Sigmoid colon (tissue), 7 donors: ENCODE measurements at places on chromosomes 7 and 10.

- no peak for DNase-seq
Observed at GRCh38 chr7:106346167-106346677, 61.4 kb upstream of the NAMPT start.

DNA sequence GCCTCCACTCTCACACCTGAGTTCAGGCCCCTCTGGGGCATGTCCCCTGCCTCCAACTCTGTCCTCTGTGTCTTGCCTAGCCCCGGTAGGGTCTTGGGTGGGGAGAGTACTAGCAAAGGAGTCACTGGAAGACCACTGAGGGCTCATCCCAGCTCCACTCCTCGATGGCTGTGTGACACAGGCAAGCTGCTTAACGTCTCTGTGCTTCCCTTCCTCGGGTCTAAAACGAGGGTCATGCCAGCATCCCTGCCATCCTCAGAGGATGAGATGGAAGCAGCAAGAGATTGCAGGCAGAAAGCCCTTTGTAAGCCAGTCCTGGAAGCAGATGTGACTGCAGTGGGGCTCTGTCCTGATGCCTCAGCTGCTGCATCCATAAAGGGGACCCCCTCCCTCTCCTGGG lies 15.2 kb upstream of the C10orf105 start:
- DNase-seq: no peak

- DNase-seq: no peak
Observed at GRCh38 chr10:5774987-5775620, 38.1 kb downstream of the GDI2 start.

GRCh38 chr7:32489788-32490126 lies 423 bp downstream of the LSM5 start:
- no peak for DNase-seq

DNA sequence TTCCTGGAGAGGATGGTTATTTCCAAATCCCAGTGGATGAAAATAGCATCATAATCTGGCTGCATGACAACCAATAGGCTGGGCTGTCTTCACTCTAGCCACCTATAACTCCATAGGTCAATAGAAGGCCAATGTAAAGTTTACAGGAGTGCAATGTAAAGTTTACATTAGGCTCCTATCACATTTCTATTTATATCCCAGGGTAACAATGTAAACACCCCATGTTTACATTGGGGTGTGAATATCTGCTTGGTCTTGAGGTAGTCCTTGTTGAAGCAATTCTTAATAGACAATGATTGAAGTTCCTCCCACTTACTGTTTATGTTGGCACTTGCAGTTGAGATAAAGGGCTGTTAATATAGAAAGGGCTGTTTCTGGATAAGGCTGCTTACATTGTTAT lies 21.5 kb downstream of the CH25H start:
- DNase-seq: no peak

- no peak for DNase-seq
Observed at GRCh38 chr10:24215196-24215595, 6.3 kb downstream of the KIAA1217 start.

GRCh38 chr7:74051629-74052410 lies 23.8 kb downstream of the ELN start:
- DNase-seq: no peak

DNA sequence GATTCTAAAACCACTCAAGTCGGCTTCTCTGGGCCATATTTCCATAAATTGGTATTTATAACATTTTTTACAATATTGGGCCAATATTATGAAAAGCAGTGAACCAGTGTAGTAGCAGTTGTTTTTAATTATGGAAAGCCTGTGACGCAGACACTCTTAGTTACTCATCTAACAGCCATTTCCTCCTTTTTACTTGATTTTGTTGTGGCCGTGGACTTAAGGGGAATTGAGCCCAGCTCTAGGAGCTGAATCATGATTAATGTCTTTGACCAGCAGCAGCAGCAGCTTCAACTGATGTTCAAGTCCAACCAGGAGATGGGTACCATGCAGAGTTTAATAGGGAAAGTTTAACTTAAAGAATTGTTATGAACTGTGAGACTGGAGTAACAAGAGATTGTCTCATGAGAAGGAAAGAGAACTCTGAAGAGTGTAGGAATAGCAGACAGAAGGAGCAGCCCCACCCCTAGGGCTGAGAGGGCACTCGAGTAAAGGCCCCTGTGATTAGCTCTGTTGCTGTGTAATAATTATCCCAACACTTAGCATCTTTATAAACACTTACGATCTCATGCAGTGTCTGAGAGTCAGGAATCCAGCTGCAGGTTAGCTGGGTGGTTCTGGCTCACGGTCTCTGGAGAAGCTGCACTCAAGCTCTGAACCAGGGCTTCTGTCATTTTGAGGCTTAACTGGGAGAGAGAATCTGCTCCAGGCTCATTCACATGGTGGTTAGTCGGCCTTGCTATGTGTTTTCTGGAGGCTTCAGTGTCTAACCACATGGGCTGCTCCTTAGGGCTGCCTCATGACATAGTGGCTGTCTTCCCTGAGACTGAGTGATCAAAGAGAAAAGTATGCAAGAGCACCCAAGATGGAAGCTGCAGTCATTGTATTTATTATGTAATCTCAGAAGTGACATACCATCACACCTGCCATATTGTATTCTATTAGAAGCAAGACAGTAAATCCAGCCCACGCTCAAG lies 4.6 kb downstream of the LANCL2 start:
- DNase-seq: no peak

DNA sequence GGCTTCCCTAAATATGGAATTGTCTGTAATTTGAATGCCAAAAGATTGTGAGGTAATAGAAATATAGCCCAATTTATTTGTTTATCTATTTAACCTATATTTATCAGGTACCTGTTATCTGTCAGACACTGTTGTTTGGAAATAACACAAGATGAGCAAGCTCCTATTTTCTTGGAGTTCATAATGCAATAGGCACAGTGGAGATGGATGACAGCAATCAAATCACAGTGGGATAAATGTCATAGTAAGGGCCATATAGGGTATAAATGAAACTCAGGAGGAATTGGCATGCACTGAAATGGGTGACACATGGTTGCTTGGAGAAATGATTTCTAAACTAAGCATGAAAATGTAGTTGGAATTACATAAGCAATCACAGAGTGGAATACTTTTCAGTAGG lies 761.8 kb upstream of the MBL2 start:
- DNase-seq: no peak

DNA sequence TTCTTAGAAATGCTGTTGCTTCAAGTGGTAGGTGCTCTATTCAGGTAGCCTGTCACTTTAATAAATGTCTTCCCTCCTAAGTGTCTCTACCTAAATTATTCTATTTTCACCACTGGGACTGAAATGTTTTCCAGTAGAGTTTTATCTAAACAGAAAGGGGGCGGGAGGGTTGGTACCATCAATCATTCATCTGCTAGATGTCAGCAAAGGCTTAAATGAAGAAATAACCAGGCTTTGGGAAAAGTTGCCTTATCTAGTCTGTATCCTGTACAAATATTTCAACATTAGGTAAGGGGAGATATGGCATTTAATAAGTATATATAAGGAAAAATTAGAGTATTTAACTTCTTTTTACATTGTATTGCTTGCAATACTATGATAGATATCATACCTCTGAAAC lies 51.8 kb downstream of the VTI1A start:
- no peak for DNase-seq

DNA sequence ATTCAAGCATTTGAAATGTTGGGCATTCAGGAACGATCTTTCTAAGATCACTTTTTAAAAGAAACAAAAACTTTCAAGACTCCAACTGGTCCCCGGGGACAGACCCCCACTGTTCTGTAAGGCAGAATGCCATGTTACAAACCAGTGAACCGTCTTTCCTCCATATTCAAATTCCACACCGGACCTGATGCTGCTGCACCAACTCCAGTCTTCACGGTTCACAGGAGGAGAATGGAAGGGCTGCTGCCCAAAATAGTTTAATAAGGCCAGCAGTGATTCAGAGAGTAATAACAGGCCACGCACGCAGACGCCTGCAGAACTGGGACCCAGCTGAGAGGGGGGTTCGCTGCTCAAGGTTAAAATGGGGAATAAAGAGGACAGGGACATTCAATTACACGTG lies 47.2 kb downstream of the OSBPL3 start:
- DNase-seq: no peak

DNA sequence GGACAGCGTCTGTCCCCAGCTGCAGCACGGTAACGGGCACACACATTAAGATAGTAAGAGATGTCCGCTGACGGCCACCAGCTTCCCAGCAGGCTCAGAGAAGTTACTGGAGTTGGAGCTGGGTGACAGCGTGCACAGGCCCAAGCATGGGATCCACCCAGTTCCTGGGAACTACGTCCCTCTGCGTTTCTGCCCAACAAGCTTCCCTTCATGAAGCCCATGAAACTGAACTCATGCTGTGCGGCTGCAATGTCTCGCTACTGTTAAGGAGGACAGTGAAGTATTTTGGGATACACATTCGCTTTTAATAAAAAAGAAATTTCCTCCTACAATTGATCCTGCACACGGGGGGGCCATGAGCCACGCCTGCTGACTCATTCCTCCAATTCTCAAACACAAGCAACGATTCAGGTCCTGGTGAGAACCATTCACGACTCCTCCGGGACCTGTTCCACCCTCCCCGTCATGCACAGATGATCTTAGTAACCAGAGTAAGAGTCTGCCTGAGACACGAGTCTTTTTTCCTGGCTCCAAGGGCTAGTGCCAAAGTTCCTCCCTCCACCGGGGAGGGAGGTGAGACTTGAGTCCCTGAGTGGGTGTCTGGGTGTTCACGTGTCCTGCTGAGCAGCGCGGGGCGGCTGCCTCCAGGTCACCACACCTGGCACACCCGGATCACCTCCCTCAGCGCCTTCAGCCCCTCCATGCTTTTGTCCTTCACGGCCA lies 2.6 kb downstream of the PSMG3 start:
- no peak for DNase-seq

DNA sequence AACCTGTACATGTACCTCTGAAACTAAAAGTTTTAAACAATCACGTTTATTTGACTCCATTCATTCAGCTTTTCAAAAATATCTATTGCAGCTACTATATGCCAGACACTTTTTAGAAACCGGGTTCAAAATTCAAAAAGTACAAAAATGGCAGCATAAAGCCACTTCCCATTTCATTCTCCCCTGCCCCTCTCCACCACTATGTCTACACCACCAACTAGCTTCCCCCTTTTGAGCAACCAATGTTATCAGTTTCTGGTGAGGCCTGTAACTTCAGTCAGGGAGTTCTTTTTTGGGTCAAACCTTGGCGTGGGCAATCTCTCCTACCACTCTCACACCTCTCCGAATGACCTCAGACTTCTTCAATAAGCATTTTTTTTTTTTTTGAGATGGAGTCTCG lies 11.5 kb upstream of the HHEX start:
- no peak for DNase-seq

DNA sequence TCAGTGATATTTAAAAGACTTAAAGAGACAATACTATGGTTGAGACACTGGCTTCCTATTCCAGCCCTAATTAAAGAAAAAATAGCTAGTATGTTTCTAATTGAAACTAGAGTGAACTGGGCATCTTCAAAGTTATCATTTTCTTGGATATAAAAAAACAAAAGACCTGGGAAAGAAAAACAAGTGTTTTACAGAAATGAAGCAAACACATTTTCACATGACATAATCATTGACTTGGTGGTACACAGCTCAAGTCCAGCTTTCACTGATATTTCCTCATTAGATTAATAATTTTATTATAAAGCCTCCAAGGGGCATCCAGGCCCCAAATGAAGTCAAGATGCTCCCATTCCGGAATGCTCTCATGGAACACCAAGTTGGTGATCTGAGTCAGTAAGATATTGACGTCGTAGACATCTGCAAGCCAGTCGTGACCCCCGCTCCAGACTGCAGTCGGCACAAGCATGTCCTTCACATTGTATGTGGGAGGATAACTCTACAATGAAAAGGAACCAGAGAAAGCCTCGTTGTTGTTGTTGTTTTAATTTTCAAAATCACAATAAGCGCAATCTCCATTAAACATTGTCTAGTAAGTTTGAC lies 7.5 kb upstream of the CH25H start:
- DNase-seq: no peak

- DNase-seq: no peak
Observed at GRCh38 chr7:38554586-38554985, 76.6 kb downstream of the AMPH start.

DNA sequence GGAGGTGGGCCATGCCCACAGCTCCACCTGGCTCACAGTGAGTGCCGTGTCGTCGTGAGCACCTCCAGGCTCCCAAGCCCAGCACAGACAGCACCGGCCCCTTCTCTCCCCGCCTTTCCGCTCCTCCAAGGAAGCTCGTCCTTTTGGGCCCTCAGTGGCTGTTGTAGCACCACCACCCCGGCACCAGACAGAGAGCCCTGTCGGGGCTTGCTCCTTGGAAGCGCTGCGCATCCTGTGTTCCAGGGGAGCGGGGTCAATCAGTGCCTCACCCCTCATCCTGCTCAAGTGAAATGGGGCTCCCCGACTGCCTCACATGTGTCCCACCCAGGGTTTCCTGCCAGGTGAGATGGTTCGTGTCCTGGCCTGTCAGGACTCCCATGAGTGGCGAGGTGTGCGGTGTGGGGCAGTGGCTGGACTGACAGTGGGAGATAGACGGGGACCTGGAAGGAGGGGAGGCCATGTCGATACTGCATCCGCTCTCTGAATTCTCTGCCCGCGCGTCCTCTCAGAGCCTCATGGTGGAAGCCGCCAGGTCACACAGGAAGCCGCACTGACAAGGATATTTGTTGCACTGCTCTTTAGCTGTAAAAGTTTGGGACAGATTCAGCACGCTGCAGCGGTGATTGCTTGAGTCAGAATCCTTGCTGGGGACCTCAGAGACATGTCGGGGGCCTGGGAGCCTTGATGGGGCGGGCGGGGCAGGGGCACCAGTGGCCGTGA lies 107.1 kb downstream of the INPP5A start:
- peak; percentile 62 for DNase-seq

DNA sequence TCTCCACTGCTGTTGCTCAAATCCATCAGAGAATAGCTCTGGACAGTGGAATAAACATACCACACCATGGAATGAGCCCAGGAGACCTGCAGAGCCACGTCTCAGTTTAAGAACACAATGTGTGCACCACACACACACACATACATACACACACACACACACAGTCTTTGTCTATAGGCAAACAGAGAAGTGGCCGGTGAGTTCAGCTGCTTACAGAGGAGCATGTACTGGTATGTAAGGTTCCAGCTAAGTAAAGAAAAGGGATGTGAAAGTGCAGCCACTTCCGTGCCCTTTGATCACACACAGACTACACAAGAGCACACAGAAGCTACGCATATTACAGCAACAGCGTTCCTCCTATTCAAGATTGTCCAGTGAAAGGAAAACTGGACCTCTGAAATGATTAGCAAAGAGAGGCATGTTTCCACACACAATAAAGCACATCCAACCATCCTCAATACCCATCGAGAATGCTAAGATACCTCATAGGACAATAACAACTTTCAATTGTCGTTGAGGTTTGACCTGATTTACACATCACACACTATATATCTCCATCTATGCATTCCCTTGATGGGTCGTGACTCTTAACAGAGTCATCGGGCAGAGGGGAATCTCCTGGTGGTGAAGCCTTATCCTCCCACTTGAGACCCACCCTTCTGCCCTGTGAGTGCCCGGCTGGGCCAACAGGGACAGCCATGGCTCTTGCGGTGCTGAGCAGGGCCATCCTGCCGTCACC lies 23.6 kb downstream of the SLC35B4 start:
- DNase-seq: peak; percentile 65

- no peak for DNase-seq
Observed at GRCh38 chr7:101243646-101244374, 1.1 kb downstream of the FIS1 start.
